ENCODE measurements at places on chromosomes 3 and 15. TPM values are rescaled to one million over a fixed set of nuclear protein-coding genes. Genes with fewer than 3 reads are reported as not detected.

Gene TMC3
- total RNA-seq = 2.7 TPM

- H3K4me1 ChIP-seq = no peaks in the 10 kb centered on the region
Observed at GRCh38 chr15:98405013-98405412, 243.3 kb upstream of the IGF1R start.

- no peaks in the 10 kb centered on the region for H3K36me3 ChIP-seq
- no peak for DNase-seq
- H3K4me3 ChIP-seq = no peak overlapping the region
- H3K27ac ChIP-seq = no peak overlapping the region
Observed at GRCh38 chr3:125168711-125169393, 43.7 kb downstream of the SLC12A8 start.

- DNase-seq = no peak
- H3K4me3 ChIP-seq = no peak overlapping the region
- H3K27me3 ChIP-seq = no peaks in the 10 kb centered on the region
- H3K4me1 ChIP-seq = no peaks in the 10 kb centered on the region
Observed at GRCh38 chr15:91787198-91787597, 66.3 kb upstream of the SLCO3A1 start.

Gene LMLN
- total RNA-seq = 18.9 TPM

- no peaks in the 10 kb centered on the region for H3K36me3 ChIP-seq
- no peak overlapping the region for H3K4me3 ChIP-seq
- no peaks in the 10 kb centered on the region for H3K4me1 ChIP-seq
- H3K27ac ChIP-seq = no peak overlapping the region
- no peak for DNase-seq
Observed at GRCh38 chr15:26721232-26721967, 51.5 kb downstream of the GABRB3 start.

GRCh38 chr3:108037770-108038169 is 53.1 kb downstream of the CD47 start:
- DNase-seq = no peak
- H3K27ac ChIP-seq = peak overlapping the region; percentile 36
- H3K4me1 ChIP-seq = peaks cover 9% of the 10 kb centered on the region
- H3K36me3 ChIP-seq = no peaks in the 10 kb centered on the region
- H3K27me3 ChIP-seq = no peaks in the 10 kb centered on the region

- H3K36me3 ChIP-seq = no peaks in the 10 kb centered on the region
- H3K27me3 ChIP-seq = no peaks in the 10 kb centered on the region
- no peaks in the 10 kb centered on the region for H3K4me1 ChIP-seq
- H3K4me3 ChIP-seq = no peak overlapping the region
- H3K27ac ChIP-seq = no peak overlapping the region
Observed at GRCh38 chr15:26028086-26028740, 165.1 kb upstream of the ATP10A start.

GRCh38 chr15:82531496-82532382 is 8.5 kb downstream of the RPS17 start:
- H3K36me3 ChIP-seq = no peaks in the 10 kb centered on the region
- no peak overlapping the region for H3K4me3 ChIP-seq
- no peaks in the 10 kb centered on the region for H3K27me3 ChIP-seq
- DNase-seq = no peak
- H3K27ac ChIP-seq = no peak overlapping the region

Gene CCDC39
- total RNA-seq = not detected

DNA sequence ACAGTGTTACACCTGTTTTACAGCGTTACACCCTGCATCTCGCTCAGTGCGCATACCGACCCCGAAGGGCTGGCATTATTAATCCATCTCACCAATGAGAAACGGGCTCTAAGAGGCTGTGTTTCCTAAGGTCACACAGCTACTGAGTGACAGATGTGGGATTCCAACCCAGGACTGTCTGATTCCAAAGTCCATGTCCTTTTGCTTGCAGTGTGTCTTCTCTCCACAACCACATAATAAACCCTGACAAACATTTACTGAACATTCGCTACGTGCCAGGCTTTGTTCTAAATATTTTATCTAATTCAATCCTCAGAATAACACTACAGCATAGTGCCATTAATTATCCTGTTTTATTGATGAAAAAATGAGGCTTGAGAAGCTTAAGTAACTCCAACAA is 79.1 kb downstream of the RAB11A start:
- no peaks in the 10 kb centered on the region for H3K36me3 ChIP-seq
- DNase-seq = no peak
- no peaks in the 10 kb centered on the region for H3K4me1 ChIP-seq
- no peak overlapping the region for H3K4me3 ChIP-seq

- no peaks in the 10 kb centered on the region for H3K36me3 ChIP-seq
- H3K4me3 ChIP-seq = no peak overlapping the region
- peak overlapping the region; percentile 45 for H3K27ac ChIP-seq
- peaks cover 16% of the 10 kb centered on the region for H3K4me1 ChIP-seq
Observed at GRCh38 chr15:63330926-63331325, 50.7 kb downstream of the CA12 start.

DNA sequence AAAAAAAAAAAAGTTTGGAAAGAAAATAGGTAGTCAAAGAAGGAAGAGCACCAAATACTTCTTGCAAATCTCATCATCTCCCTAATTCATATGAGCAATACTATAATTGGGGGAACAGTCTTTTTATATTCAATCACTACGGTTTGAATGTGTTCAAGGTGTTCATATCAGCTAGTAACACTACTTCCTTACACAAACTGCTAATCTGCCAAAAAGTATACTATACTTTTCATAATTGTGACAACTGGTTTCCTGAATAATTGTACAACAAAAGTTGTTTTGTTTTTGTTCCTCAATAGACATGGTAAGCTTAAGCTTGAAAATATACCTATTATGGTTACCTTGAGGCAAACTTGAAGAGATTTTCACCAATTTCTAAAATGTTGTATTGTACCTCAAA is 12.1 kb downstream of the SETD2 start:
- H3K27ac ChIP-seq = no peak overlapping the region
- no peaks in the 10 kb centered on the region for H3K36me3 ChIP-seq
- no peak for DNase-seq
- H3K27me3 ChIP-seq = no peaks in the 10 kb centered on the region
- H3K4me1 ChIP-seq = peaks cover 50% of the 10 kb centered on the region
- H3K4me3 ChIP-seq = no peak overlapping the region

GRCh38 chr3:26591926-26592325 is 30.6 kb upstream of the LRRC3B start:
- no peaks in the 10 kb centered on the region for H3K27me3 ChIP-seq
- no peak overlapping the region for H3K4me3 ChIP-seq
- no peaks in the 10 kb centered on the region for H3K36me3 ChIP-seq
- DNase-seq = no peak
- H3K27ac ChIP-seq = no peak overlapping the region

GRCh38 chr3:32857921-32858320 is 40.1 kb downstream of the TRIM71 start:
- no peak for DNase-seq
- no peak overlapping the region for H3K27ac ChIP-seq
- H3K4me1 ChIP-seq = no peaks in the 10 kb centered on the region

Gene ZIC1
- total RNA-seq = not detected

Measured in vagina (tissue), 2 donors.